Head of caudate nucleus (tissue), 42 donors: ENCODE measurements at places on chromosomes 12 and 14.
A peak's percentile ranks its signal among the peaks of the same experiment; 100 is the strongest.

- DNase-seq = no peak
These were observed 69.5 kb downstream of the TMEM132C start for GRCh38 chr12:128336204-128337070.

GRCh38 chr14:59239022-59239421, 50.6 kb downstream of the DAAM1 start:
- no peak for DNase-seq

- DNase-seq = no peak
These were observed at the start of gene RNASE12 for GRCh38 chr14:20591235-20591634. Gene RNASE12 (minus strand): TSS chr14:20591376. CDS start chr14:20590723, 653 bp downstream.

DNA sequence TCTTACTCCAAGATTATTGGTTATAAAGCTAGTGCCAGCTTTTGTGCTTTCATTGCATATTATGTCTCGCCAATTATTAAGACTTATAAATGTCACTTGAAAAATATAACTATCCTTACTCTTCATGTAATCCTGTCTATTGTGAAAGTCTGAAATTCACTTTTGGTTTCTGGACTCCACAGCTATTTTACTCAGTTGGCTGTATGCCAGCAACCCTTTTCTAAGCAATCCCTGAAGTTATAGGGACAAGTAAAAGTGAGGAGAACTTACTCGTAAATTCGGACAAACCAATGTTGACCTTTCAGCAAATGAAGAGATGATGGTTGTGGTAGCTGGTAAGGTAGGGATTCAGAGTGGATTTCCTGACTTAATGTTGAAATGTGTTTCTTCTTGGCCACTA, 196.3 kb downstream of the NPAS3 start:
- no peak for DNase-seq

- peak; percentile 71 for DNase-seq
These were observed 475.3 kb downstream of the EGLN3 start for GRCh38 chr14:33475623-33476022.

GRCh38 chr14:104283197-104284106, 145.1 kb downstream of the KIF26A start:
- peak; percentile 23 for DNase-seq

DNA sequence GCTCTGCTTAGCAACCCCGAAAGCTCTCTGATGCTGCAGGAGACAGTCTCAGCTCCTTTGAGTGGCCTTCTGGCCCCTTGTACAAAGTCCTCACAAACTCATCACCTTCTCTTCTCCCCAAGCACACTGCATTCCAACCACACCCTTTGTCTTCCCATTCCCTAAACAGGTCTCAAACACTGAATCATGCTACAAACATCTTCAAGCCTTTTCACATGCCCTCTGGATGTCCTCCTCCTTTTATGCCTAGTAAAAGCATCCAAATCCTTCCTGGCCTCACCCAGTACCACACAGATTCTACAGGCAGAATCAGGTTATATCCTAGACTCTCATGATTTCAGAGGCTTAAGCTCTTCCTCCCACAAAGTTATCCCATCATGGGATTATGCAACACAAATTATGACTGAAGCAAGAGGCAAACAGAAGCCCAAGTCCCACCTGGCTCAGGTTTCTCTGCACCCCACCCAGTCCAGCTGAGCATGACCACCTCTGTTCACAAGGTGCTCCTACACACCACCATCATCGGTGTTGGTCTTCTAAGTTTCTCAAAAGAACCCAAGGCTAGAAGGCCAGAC, 61.4 kb upstream of the PCED1B start:
- no peak for DNase-seq

DNA sequence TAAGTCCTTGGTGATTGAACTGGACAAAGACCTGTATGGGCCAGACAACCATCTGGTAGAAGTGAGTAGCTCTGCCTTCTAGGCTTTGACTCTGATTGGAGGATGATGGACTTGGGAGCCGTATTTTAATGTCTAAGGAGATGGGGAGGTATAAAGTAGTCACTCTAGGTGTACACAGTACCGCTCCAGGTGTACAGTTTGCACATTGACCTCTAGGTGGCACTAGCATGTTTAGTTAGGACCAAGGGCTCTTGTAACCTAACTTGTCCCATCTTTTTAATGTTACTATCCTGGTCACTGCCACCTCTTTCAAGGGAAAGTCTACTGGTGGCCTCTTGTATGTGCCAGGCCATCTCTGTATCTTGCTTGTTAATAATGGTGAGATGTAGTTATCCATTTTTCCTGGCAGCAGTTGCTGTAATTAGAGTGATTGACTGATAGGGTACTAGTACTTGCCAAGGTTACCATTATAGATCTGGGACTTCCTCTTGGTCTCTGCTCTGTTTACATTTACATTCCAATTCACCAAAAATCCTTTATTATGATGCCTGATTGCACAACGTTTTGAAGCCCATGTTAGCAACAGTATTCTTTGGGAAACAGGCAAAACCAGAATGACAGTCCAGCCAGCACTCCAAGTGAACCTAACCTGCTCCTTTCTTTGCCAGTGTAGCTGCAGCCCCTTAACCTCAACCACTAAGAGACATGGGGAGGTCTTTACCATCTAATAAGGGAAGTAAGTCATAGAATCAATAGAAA, 3.6 kb downstream of the SMARCD1 start:
- DNase-seq = peak; percentile 82

DNA sequence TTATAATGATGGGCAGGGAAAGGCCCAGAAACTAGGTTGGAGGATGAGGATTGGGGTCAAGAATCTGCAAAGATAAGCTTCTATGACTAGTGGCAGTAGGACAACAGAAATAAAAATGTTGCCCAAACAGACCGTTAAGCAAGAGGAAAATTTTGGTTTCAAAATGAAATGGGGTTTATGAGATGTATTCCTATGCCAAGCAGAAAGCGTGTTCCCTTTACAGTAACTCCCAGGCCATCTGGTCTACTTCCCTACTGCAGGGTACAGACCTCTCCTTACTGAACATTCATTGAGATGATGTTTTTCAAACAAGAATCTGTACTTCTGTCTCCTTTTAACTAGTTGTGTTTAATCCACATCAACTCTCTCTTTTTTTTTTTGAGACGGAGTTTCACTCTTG, 20.4 kb upstream of the TMEM229B start:
- DNase-seq = no peak

GRCh38 chr12:98514982-98515286, 456 bp upstream of the TMPO start:
- DNase-seq = no peak

DNA sequence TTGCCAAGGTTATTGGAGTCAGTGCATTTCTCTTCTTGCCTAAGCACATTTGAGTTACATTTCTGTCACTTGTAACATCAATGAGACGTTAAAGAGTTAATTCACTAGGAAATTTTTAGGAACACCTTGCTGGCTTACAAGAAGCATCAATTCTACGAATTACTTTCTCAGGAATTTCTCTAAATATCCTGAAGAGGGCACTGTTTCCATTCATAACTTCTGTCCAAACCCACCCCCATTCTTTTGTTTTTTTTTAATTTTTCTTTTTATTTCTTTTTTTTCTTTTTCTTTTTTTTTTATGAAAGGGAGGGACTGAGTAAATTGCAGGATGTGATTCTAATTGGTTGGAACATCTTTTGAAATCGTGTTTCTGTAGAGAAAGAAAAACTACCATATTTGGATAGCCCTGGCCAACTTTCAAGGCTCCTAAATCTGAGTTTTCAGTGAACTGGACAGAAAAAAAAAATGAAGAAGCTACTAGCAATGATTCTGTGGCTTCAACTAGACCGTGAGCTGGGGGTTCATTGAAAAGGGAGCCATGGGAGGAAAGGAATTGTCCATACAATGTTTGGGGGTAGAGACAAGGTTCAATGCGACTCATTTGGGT, 285.3 kb downstream of the DAD1 start:
- no peak for DNase-seq

- DNase-seq = no peak
These were observed 24.4 kb downstream of the FBXW8 start for GRCh38 chr12:116934908-116935705.

DNA sequence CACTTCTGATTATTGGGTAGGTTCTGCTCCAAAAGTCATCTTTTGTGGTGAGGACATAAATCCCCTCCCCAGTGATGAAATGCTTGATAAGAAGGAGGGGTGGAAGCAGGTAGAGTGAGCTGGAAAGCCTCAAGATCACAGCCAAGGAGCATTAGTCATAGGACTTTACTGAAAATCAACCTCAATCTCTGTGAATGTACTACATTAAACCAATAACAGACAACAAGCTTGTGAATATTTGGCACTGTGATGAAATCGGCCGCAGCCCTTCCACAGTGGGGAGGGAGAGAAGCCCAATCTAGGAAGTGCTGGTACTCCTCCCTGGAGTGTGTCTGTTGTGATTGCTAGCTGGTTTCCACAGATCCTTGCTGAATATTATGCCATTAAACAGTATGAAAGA, 41.2 kb upstream of the PTCSC3 start:
- no peak for DNase-seq

- DNase-seq = no peak
These were observed 45.2 kb downstream of the TDP1 start for GRCh38 chr14:90000935-90001334.

DNA sequence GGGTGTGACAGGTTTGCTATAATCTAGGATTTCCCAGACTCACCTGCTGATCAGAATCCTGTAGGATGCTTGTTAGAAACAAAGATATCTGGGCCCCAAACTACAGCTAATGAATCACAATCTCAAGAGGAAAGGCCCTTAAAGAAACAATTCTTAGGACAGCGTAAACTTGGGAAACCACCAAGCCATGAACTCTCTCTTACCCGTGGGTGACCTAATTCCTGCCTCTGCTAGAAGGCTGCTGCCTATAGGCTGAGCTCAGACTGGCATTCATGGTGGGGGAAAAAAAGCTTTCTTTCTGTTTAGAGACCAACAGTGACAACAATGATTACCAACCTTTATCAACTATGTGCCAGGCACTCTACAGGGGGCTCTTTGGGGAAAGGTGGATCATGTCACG, 213.9 kb upstream of the FKBP4 start:
- DNase-seq = no peak

- DNase-seq = no peak
These were observed 12.2 kb downstream of the DEGS2 start for GRCh38 chr14:100147181-100147631.

- no peak for DNase-seq
These were observed 19.5 kb upstream of the CERS5 start for GRCh38 chr12:50186681-50187080.

- no peak for DNase-seq
These were observed 4.6 kb downstream of the SMUG1 start for GRCh38 chr12:54184024-54184805.

DNA sequence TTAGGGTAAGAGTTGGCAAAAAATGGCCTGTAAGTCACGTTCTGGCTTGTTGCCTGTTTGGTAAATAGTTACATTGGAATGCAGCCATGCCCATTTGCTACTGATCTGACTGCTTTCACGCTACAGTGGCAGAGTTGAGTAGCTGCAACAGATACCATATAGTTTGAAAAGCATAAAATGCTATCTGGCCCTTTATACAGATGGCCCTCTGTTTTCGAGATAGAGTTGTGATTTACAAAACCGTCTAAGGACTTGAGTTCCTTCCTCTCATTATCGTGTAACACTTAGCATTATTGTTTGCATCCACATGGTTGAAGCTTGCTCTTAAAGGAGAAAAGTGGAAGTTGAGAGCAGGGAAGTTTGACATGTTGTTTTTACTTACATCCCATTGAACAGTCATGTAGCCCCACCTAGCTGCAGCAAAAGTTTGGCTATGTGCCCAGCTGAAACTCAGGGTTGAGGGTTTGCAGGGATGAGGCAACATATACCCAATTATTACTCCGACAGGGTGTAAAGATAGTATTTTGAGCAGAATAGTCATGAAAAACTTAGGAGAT, 11.3 kb upstream of the SCFD1 start:
- DNase-seq = peak; percentile 43

DNA sequence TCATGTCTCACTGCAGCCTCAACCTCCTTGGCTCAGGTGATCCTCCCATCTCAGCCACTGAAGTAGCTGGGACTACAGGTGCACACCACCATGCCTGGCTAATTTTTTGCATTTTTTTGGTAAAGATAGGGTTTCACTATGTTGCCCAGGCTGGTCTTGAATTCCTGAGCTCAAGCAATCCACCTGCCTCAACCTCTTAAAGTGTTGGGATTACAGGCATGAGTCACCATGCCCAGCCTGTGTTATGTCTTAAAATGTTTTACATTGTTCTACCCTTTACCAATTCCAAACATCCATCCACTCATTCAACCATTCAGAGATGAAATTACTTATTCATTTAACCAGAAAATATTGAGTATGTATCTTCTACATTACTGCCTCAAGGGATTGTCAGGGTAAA, 111.6 kb upstream of the BTG1 start:
- DNase-seq = no peak

DNA sequence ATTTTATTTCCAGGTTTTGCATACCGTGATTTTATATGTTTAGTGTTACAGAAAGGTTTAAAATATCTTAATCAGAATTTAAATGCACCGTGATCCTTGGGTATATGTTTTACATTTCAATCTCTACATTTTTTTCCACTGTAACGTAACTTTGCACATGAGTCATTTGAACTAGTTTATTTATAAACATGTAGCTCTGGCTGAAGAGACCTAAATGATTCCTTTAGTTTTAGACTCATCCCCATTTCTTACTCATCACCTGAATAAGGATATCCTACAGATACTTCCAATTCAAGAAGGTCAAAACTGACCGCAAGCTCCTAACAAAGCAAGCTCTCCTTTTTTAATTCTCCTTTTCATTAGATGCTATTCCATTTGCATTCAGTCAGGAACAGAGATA, 42.7 kb upstream of the SLC6A15 start:
- no peak for DNase-seq

DNA sequence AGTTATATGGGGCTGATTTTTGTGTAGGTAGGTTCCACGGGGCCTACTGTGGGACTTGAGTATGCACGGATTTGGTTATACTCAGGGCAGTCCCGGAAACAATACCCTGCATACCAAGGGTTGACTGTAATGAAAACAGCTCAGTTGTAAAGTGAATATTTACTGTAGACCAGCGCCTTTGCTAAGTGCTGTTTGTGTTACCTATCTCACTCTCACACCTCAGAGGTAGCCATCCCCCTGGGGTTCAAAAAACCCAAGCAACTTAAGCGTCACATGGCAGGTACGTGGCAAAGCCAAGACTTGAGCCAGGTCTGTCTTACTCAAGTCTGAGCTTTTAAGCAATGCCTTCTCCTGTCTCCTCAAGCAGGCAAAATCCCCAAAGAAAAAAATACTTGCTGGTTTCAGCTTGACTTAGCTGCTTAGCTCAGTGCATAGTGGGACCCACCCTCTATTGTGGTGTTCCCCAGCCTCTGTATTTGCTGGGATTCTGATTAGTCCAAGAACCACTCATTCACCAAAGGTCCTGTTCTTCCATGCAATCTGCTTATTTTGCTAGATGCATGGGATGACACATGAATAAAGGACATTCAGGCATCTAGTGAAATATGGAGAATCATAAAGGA, 34.2 kb upstream of the STRN3 start:
- no peak for DNase-seq

DNA sequence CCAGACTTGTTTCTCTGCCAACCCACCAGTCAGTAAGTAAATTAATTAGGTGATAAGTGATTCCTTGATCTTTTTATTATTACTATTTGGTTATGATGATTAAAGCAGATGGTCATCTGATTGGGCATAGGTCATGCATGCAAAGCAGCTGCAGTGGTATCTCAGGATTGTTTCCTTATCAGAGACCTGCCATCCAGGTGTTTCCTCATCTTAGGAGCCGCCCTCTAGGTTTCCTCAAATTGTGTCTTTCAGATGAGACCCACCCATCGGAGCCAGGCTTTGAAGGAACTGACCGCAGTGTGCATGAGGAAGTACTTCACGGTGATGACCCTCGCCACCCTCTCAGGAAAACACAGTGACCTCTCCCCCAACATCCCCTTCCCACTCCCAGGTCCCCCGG, 63.3 kb downstream of the ZFP36L1 start:
- no peak for DNase-seq
